Fibroblast of skin of left quadriceps (primary cell): ENCODE measurements at places on chromosomes 16 and 17.

DNA sequence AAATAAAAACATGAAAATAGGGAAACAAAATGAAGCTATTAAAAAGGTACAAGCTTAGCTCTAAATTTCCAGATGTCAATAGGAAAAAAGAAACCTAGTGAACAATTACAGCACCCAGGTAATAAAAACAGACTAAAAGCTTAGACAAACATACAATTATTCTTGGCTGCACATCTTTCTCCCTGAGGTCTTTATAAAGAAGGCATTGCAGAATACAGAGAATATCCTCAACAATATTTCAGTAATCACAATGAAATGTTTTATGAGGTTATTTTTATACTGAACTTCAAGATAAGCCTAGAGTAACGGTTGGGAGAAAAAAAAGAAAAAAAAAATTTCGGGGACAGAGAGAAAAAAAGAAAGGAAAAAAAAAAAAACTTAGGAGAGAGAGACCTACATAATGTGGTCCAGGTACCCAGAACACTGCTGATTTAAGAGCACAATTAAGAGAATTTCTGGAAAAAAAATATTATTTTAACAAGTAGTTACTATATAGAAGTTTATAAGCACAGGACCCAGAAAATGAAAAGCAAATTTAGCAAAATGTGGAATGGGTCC is 26.5 kb downstream of the KANSL1 start:
- no peak for DNase-seq

- DNase-seq, result no peak
These were observed 678 bp upstream of the AKAP10 start for GRCh38 chr17:19978209-19978802.

DNA sequence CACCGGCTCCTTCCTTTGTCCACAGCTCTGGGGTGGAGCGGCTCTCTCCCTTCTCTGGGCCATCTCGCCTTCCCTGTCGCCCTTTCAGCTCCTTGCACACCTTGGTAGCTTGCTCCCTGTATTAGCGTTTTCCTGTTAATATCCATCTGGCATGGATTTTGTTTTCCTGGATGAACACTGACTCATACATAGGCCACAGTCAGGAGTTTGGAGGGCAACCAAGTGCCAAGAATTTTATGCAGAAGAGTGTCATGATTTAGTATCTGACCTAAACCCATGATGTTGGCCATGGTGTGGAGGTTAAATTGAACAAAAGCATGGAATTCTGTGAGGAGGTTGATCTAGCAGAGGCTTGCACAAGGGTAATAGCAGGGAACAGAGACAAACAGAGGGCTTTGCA is 180.9 kb downstream of the AIPL1 start:
- DNase-seq, result no peak

DNA sequence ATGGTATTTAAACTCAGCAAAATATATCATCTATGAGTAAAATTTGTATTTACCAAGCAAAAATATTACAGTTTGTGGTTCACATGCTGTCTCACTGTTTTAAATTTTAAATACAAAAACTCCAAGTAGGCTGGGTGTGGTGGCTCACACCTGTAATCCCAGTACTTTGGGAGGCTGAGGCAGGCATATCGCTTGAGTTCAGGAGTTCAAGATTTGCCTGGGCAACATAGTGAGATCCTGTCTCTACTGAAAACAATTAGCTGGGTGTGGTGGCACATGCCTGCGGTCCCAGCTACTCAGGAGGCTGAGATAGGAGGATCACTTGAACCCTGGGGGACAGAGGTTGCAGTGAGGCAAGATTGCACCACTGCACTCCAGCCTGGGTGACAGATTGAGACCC is 37.3 kb downstream of the MAPT start:
- DNase-seq, result no peak

- DNase-seq, result no peak
These were observed 16.6 kb downstream of the GRIN2A start for GRCh38 chr16:10165643-10166042.

- no peak for DNase-seq
These were observed 67.1 kb downstream of the ABCC1 start for GRCh38 chr16:16016388-16016964.

DNA sequence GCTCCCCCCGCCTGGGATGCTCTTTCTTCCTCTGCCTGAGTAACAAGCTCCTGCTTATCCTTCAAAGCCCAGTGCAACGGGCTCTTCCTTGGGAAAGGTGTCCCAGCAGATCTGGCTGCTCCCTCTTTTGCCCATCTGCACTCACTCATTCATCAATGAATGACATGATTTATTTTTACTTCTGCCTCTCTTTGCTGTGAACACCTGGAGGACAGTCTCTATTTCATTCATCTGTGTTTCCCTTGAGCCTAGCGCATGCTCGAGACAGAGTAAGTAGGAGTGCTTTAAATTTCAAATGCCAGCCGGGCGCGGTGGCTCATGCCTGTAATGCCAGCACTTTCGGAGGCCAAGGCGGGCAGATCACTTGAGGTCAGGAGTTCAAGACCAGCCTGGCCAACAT is 22.0 kb upstream of the GINS2 start:
- DNase-seq, result no peak

GRCh38 chr16:71746442-71747046 is 22.0 kb upstream of the PHLPP2 start:
- DNase-seq, result no peak

DNA sequence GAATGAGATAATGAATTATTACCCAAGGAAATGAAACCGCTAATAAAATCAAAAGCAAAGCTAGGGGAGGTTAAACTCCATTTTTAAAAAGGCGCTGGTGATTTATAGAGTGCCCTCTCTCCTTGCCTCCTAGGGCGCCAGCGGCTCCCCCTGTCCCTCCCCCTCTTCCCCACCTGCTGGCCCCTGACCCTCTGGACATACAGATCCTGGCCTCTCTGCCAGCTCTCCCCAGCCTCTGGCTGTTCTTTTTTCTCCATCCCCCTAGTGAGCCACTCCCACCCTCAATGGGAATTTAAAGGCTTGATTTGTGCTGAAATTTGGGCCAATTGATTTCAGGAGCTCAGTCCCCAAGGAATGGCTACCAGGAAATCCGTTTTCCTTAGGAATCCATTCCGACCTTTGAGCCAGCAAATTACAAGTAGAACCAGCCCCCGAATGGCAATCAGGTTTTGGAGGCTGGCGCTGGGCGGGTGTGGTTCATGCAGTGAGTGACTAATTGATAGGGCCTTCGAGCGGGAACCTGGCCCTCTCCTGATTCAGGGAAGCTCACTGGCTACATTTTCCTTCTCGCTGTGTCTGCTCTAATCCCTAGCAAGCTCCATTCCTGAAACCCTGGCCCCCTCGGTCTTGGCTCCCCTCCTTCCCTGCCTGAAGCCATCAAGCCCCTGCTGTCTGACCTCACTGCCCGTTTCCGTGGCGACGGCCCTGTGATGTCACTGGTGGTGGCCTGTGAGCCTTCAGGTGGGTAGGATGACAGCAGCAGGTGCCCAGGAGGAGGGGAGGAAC is 141.9 kb upstream of the SDK2 start:
- DNase-seq, result no peak

GRCh38 chr16:69747115-69747514 is 7.6 kb downstream of the NOB1 start:
- no peak for DNase-seq
